ENCODE measurements at places on chromosomes 6 and 20.

- DNase-seq, result no peak
These were observed 98.2 kb downstream of the SLC35B3 start for GRCh38 chr6:8337147-8337546.

DNA sequence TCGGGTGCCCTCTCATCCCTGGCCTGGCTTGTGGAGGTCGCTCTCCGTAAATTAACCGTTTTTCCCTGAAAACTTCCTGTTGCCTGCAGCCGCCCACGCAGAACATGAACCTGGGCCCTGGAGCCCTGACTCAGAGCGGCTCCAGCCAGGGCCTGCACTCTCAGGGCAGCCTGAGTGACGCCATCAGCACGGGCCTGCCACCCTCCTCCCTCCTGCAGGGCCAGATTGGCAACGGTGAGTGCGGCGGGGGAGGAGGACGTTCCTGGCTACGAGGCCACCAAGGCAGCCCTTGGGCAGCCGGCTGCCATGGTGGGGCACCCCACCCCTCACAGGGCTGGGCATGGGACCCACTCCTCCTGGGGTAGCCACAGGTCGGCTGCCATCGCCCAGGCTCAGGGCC lies 17.8 kb downstream of the SS18L1 start:
- no peak for DNase-seq

- no peak for DNase-seq
These were observed 5.7 kb downstream of the BMP5 start for GRCh38 chr6:55869674-55870073.

- DNase-seq, result no peak
These were observed 49.0 kb downstream of the RIPOR3 start for GRCh38 chr20:50642288-50642803.

- peak; percentile 5 for DNase-seq
These were observed 263.0 kb upstream of the PLCB4 start for GRCh38 chr20:8805737-8806442.

DNA sequence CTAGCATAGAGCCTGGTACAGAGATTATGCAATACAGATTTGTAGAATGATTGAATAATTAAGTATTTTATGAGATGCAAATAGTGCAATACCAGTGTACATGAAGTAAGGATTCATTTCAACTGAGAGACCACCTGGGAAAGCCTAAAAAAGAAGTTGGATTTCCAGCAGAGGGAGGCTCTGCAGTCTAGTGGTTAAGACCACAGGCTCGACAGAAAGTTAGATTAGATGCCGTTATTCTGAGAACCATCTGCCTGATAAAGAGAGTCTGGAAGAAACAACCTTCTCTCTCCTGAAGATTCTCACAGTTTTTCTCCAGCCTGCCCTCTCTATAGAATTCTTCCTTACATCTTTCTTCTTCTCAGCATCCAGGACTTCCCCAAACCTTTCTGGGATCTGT lies 13.6 kb upstream of the TNFRSF21 start:
- DNase-seq, result no peak

GRCh38 chr6:72649032-72649984 lies 27.4 kb downstream of the KCNQ5 start:
- peak; percentile 28 for DNase-seq

DNA sequence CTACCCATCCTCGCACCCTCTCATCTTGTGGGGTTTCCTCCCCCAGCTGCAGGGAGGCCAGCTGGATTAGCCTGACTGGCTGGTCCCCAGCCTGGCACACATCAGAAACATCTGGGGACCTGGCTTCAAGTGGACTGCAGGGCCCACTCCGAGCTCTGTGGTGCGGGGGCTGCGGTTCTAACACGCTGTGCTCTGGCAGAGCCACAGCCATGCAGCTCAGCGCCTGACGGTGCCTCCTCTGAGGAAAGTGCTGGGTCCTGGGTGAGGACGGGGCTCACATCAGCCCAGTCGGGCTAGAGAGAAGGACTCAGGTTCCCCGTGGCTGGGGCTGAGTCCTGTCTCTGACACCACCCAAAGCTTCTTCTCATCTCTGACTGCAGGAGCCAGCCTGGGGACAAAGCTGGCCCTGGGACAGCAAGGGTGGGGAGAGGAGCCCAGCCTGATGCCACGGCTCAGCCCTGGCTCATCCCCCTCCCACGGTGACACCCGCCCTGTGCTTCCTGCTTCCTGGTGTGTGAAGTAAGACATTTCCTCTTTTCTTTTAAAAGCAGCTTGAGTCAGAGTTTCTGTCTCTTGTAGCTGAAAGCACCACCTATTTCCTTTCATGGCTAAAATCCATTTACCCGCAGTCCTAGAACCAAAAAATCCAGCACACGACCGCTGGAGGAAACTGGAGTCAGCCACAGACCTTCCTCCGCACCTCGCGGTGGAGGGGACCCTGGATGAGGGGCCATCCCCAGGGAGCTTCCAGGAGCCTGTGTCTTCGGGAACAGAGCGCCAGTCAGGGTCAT lies 127.4 kb upstream of the AFDN start:
- peak; percentile 73 for DNase-seq

Data from activated CD4-positive, alpha-beta T cell treated with anti-CD3 and anti-CD28 coated beads for 48 hours (primary cell).